ENCODE measurements at places on chromosomes 2 and 18. TPM values are rescaled to one million over a fixed set of nuclear protein-coding genes. Genes with fewer than 3 reads are reported as not detected.

GRCh38 chr18:44778788-44779187 lies 98.1 kb downstream of the SETBP1 start:
- DNase-seq, result no peak

SLC4A5 gene
- 0.90 TPM for total RNA-seq

- no peak for DNase-seq
Observed at GRCh38 chr18:11880586-11881304, 27.4 kb downstream of the MPPE1 start.

KCNJ3 gene
- total RNA-seq, result not detected

GRCh38 chr2:202034249-202035088 lies 814 bp downstream of the FZD7 start:
- DNase-seq, result peak; percentile 15

- no peak for DNase-seq
Observed at GRCh38 chr2:8076448-8077342, 605.2 kb upstream of the ID2 start.

GRCh38 chr2:37342591-37343220 lies 1.7 kb upstream of the QPCT start:
- no peak for DNase-seq

DNA sequence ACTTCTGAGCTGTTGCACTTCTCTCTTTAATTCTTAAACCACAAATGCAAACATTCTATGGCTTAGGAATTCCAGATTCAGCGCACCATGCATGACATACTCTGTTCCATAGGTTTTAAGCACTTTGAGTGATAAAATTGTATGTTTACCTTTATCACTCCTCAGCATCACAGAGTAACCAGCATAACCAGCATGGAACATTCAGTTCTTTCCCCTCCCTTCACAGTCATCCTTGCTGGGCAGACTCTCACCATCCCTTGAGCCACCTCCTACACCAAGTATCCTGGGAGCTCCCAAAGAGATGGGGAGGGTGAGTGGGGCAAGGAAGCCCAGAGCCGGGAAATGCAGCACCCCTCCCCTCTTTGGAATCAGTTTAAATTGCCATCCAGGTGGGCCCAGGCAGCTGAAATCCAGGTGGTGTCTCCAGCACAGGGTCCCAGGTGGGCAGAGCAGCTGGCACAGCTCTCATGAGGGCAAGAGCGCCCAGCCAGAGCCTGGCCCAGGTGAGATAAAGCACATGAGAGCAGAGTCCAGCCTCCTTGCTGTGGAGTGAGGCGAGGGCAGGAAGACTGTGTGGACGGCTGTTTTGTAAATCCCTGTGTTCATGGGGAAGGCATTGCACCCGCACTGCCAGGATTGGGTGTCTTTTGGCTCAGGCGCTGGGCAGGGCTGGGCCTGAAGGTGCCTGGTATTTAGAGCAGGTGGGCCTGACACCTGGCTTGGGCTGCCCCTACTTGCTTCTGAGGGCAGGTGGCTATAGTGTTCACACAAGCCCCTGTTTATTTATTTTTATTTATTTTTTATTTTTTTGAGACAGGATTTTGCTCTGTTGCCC lies 36.8 kb downstream of the LAMA3 start:
- no peak for DNase-seq

- no peak for DNase-seq
Observed at GRCh38 chr2:85064927-85065577, 68.1 kb upstream of the TCF7L1 start.

GRCh38 chr2:235917506-235917905 lies 250.7 kb downstream of the GBX2 start:
- DNase-seq, result no peak

ATF2 gene
- 32.1 TPM for total RNA-seq

DNA sequence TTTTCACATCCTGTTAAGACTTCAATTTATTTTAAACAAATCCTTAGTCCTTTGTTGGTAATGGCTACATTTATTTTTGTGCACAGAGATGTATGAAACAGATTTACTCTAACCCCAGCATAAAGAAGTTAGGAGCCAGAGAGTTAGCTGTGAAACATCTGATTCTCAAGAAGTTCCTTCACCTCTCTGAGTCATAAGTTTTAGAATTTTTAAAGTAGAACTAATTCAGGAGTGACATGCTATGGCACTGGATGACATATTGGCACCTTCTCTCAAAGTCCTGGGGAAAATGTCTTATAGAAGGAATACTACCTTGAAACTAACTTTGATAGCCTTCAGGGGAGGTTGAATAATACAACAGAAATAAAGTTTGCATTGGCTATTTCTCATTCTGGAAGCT lies 6.4 kb upstream of the DSG2 start:
- DNase-seq, result peak; percentile 64

DNA sequence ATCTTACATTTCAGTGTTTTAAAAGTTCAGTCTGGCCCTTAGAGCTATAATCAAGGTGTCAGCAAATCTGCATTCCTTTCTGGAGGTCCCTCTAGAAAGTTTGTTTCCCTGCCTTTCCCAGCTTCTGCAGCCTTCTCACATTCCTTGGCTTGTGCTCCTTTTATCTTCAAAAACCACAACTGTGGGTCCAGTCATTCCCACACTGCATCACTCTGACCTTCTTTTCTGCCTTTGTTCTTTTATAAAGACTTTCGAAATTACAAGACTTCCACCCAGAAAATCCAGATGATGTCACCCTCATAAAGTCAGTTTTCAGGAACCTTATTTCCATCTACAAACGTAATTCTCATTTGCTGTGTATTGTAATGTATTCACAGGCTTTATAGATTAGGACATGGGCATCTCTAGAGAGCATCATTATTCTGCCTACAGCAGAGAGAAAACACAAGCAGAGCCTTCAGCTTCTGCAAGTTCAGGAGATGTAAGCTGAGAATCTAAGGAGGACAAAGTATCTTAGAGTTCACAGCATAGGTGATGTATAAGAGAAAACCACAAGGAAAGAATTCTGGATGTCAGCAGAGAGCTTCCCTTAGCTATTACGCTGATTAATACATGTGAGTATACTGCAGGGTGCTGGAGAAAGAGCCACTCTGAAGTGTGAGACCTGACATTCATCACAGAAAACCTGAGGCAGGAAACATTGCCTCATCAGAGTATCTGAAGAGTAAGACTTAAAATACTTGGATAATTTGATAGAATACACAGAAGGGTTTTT lies 1100.2 kb downstream of the CBLN2 start:
- no peak for DNase-seq

DNA sequence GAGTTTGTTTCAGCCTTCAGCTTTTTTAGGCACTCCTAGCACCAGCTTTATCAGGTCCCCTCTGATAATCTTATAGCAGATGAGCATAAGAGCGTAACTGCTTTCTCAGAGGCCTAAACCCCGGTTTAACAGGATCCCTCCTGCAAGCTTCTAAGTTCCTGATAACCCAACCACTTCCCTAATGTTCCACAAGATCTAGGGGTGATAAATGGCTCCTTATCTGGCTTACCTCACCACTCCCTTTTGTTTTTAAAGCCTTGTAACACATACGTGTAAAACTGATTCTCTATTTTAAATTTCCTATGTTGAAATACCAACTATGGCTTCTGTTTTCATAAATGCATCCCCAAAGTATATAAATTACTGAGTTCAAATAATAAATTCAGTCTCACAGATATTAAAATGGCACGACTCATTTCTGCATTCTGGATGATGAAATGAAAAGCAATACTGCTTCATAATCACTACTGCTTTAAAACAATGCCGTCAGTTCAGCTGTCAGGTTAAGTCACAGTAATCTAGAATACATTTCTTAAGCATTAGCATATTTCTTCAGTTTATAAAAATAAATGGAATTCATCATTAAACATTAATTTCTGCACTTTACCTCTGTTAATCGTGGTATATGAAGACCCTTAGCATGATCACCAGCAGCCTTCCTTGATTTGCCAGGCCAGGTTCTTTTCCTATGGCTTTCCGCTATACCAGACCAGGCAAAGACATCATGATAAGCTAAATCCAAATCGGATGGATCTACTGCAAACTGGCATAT lies 126.3 kb downstream of the C2orf74 start:
- no peak for DNase-seq

PLEKHH2 gene
- 4.5 TPM for total RNA-seq

DNA sequence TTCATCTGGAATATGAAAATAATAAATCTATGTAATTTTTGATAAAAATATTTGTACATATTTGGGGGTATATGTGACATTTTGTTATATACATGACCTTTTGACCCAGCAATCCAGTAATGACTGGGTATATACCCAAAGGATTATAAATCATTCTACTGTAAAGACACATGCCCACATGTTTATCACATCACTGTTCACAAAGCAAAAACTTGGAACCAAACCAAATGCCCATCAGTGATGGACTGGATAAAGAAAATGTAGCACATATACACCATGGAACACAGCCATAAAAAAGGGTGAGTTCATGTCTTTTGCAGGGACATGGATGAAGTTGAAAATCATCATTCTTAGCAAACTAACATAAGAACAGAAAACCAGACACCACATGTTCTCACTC lies 472.1 kb upstream of the DDX18 start:
- DNase-seq, result no peak

DNA sequence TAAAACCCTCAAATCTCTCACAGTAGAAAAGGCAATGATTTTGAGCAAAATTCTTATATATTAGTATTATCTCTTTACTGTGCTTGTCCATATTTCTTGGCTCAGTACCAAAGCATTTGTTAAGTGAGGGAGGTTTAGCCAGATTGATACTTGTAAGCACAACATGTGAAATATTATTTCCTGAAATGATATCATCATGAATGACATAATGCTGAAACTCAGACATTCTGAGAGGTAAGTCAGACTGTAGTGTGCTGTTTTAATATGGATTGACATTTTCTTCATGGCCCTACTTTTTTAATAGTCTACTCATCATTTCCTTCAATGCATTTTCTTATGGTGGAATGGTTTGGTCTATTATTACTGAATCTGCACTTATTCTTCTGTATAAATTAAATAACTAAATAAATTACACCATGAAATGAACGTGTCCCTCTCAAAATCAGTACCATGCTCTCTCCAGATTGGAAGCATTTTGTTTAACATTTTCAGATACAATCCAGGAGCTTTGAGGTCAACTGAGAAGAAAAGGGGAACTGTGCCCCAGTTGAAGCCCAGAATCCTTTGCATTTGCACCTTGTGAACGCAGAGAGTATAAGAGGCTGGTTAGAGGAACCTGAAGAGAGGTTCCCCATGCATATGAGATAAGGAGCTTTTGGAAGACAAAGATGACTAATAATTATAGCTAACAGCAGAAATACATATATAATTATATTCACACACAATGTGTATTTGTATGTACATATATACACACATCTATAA lies 50.1 kb upstream of the CRACDL start:
- peak; percentile 83 for DNase-seq

- peak; percentile 38 for DNase-seq
Observed at GRCh38 chr18:64972545-64972944, 778.3 kb upstream of the CDH7 start.

HAUS1 gene
- total RNA-seq, result 18.7 TPM

DNA sequence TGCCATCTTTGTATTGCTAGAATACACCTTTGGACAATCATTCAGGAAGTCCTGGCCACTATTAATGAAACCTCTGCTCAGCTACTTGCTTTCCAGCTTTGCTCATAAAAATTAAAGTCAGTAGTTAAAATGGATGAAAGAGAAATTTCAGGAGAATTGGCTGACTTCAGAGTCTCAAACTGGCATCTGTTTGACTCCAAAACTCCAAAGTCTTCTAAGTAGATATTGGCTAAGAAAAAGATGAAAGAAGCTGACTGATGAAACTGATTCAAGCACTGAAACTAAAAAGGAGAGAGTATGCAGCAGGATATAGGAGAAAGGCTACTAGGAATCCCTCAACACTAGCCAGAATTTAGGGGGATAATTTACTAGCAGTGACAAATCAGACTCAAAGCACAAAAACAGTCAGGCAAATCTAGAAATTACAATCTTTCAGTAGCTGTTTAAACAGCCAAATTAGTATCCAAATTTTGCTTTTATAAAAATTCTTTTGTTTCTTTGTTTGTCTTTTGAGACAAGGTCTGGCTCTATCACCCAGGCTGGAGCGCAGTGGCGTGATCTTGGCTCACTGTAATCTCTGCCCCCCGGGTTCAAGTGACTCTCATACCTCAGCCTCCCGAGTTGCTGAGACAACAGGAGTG lies 52.1 kb upstream of the DTNA start:
- DNase-seq, result no peak

DNA sequence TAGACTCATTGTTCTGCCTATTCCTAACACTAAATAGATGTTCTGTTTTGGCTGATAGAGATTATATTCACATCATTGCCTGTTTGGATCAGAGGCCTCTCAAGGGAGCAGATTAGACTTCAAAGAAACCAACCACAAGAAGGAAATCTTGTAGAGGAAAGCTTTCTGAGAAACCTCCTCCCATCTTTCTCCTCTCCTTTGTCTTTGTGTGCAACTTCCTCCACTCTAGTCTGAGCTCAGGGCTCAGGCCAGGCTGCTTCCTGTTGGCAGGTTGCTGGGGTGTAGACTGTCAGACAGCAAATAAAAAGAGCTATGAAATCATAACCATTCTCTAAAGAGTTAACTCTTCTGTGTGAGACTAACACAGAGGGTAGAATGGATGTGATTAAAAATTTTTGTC lies 113.0 kb downstream of the TGFA start:
- no peak for DNase-seq

DNA sequence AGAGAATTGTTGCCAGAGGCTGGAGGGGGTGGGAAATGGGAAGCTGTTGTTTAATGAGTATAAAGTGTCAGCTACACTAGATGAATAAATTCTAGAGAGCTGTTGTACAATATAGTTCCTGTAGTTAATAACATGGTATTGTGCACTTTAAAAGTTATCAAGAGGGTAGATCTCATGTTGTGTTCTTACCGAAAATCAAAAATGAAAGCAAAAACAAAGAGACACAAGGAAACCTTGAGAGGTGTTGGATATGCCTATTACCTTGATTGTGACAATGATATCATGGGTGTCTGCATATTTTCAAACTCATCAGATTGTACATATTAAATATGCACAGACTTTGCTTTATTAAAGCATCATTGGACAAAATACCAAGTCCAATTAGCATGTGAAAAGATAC lies 43.2 kb downstream of the SCG2 start:
- no peak for DNase-seq

DNA sequence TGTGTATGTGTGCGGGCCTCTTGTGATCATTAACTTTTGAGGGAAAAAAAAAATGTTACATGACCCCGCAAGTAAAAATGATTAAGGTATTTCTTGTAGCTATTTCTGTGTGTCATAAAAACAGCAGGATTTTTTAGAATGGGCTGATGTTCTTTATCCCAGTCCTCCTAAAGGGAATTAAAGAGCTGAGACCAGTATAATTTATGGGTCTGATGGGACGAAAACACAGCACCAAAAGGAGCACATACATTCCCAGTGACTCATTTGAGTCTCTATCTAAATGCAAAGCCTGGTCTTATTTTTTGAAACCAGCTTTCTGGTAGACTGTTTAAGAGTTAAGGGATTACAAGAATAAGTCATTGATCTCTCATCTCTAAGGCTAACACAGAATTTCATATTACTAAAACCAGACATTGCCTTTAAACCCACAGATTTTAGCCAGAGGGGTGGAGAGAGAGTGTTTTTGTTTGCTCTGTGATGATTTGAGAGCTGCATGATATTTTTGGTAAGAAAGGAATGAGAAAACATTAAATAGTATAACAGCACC lies 342.3 kb upstream of the EPHA4 start:
- DNase-seq, result no peak

GRCh38 chr2:174138161-174138560 lies 110.2 kb downstream of the OLA1 start:
- DNase-seq, result no peak

- no peak for DNase-seq
Observed at GRCh38 chr2:138499684-138500083, 1.9 kb upstream of the SPOPL start.
